ENCODE measurements at places on chromosomes 11 and 22. TPM values are rescaled to one million over a fixed set of nuclear protein-coding genes. Genes with fewer than 3 reads are reported as not detected.

Gene SLC25A18
- total RNA-seq, result 0.15 TPM

Gene UBQLN3
- not detected for total RNA-seq

Gene LDLRAD3
- total RNA-seq, result 25.3 TPM

Gene FGF3
- not detected for total RNA-seq

Gene CCDC73
- total RNA-seq, result not detected

Gene INPP5J
- total RNA-seq, result 0.53 TPM

Gene C1QTNF5
- total RNA-seq, result not detected

Gene TMPRSS5
- 0.12 TPM for total RNA-seq

Gene SLC37A2
- 0.06 TPM for total RNA-seq

Gene MCAT
- 15.9 TPM for total RNA-seq

Gene OR51B4
- total RNA-seq, result not detected

Gene CASP1
- 0.20 TPM for total RNA-seq

Gene SAA1
- total RNA-seq, result 1.6 TPM

Gene GSTT2
- not detected for total RNA-seq

Gene LSP1
- total RNA-seq, result 3.2 TPM

Gene TSPAN32
- total RNA-seq, result not detected

Gene MMP11
- 0.36 TPM for total RNA-seq

Gene RAG1
- total RNA-seq, result 0.37 TPM

Gene RAG2
- total RNA-seq, result not detected
